HS-5 (cell line): ENCODE measurements at places on chromosomes 13 and 19.
A peak's percentile ranks its signal among the peaks of the same experiment; 100 is the strongest.

GRCh38 chr13:39599012-39599411 is 4.0 kb downstream of the LHFPL6 start:
- no peak for DNase-seq

- no peak for DNase-seq
These were observed 5.6 kb downstream of the SNRPA start for GRCh38 chr19:40756502-40757110.

- no peak for DNase-seq
These were observed 19.1 kb downstream of the ZNF264 start for GRCh38 chr19:57210381-57210780.

GRCh38 chr13:72645521-72645920 is 81.9 kb downstream of the MZT1 start:
- no peak for DNase-seq

GRCh38 chr19:48152551-48152950 is 17.6 kb downstream of the LIG1 start:
- peak; percentile 29 for DNase-seq

DNA sequence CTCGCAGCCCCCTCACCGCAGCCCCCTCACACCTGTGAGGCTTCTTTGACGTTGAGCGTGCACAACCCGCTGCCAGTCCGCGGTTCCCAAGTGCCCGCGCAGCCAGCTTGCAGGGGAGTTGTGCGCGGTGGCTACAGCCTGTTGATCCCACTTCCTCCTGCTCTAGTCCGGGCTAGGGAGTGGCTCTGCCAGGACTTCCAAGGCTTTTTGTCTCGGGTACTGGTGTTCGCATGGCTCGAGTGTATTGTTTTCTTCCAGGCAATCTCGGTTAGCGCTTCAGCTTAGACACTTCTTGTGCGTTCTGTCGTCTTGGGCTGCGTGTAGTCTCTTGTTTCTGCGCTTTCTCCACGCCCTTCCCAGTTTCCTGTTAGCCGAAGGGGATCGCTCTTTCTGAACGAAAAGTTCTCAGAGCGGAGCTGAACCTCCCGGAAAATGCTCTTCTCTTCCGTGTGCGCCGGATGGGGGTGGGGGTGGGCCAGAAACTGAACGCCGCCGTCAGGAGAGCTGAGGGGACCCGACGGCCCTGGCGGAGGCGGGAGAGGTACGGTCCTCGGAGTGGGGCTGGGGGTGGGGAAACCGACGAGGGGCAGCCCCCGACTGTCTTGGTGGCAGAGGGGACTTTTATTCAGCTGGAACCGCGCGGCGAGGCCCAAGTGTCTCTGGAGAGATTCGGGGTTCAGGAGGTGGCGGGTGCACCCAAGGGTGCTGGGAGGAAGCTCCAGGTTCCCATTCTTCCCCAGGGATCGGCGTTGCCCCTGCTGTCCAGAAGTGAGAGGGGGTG is 697 bp upstream of the DGKH start:
- DNase-seq: no peak

- DNase-seq: no peak
These were observed 1.8 kb upstream of the NCCRP1 start for GRCh38 chr19:39194832-39195542.

- no peak for DNase-seq
These were observed 31.3 kb upstream of the ZMYM2 start for GRCh38 chr13:19927117-19927748.

GRCh38 chr13:65926750-65927171 is 1303.4 kb downstream of the PCDH9 start:
- no peak for DNase-seq

DNA sequence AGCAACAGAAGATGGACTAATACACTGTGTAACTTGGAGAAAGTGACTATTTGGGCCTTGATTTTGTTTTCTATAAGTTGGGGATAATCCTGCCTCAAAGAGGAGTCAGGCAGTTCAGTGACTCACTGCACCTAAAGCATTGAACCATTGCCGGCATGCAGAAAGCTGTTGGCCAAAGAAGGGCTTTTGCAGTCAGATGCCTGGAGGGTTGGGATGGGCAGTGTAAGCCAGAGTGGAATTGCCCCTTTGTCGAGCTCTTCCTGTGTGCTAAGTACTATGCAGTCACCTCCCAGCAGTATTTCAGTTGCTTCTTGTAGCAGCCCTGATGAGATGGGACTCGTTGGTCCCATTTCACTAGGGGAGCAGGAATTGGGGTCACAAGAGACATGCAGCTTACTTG is 11.1 kb downstream of the ZNF473 start:
- DNase-seq: no peak

DNA sequence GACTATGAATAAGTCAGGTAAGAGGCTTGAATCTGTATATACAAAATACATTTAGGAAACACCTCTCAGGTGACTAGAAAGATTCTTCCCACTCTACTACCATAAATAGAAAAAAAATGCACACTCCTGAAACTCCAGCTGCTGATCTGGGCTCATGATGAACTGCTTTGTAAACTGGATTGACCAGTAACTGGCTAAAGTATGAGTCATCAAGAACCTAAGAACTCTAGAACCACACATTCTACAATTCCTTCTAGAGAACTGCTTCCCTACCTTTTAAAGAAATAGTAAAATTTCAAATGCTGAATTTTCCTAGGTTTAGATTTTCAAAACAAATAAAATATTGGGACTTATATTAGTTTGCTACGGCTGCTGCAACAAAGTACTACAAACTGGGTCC is 55.2 kb downstream of the ELF1 start:
- no peak for DNase-seq

DNA sequence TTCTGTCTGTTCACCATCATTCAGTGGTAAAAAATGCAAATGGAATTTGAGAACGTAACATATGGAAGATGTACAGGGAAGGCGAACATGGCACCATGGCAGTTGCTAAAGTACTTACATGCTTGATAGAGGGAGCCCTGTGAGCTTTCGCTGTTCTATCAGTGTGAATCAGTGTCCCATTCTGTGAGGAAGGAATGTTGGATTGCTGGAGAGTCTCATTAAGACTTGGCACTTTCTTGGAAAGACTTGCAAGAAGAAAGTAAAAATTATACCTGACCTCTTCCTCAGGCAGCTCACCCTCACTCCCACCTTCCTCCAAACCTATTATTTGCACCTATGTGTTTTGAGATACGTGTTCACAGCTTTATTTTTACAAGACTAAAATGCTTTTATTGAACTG is 43.5 kb downstream of the FREM2 start:
- DNase-seq: no peak

- no peak for DNase-seq
These were observed 1016.9 kb downstream of the UQCRFS1 start for GRCh38 chr19:28196101-28196500.

DNA sequence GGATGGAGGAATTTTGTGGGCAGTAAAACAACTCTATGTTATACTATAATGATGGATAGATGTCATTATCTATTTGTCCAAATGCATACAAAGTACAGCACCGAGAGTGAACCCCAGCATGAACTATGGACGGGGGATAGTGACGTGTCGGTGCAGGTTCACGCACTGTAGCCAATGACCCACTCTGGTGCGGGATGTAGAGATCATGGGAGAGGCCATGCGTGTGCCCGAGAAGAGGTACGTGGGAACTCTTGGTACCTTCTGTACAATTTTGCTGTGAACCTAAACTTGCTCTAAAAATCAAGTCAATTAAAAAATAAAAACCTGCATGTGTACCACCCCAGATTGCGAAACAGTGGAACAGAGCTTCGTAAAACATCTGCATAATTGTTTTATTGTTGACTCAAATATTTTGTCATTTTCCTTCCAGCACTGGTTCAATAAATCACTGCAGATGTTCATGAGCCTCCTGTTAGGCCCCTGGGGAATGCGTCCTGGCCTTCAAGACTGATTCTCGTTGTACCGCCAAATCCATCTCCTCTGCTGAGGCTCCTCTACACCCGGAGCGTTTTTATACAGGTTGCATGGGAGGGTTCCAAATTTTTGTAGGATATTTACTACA is 30.9 kb downstream of the COL4A1 start:
- DNase-seq: no peak

DNA sequence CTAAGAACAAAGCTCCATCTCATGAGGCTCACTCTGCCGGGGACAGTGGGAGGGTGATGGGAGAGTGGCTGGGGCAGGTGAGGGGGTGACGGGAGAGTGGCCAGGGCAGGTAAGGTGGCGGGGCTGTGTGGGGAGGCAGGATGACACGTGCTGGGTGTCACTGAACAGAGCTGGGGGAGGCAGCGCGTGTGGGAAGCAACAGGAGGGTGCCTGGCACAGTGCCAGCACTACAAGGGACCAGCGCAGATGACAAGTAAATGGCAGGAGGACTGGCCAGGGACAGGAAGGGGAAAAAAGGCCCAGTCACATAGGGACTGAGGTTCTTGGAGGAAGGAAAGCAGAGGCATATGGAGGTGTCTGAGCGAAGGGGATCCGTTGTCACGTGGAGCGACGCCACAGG is 129.9 kb downstream of the RNF17 start:
- no peak for DNase-seq

DNA sequence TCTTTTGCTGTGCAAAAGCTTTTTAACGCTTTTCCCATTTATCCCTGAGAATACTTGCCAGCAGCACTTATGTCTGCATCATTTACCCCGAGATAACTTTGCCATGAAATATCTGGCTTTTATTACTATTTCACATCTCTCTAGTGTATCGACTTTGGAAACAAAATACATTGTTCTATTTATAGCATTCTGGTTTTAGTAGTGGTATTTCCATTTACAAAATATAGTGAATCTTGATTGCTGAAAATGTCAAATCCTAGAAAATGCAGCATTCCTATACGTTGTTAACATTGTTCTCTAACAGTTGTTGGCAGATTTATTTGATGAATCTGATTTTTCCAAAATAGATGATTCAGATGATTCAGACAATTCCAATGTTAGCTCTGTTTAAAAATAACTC is 189.3 kb upstream of the SPRY2 start:
- DNase-seq: no peak

DNA sequence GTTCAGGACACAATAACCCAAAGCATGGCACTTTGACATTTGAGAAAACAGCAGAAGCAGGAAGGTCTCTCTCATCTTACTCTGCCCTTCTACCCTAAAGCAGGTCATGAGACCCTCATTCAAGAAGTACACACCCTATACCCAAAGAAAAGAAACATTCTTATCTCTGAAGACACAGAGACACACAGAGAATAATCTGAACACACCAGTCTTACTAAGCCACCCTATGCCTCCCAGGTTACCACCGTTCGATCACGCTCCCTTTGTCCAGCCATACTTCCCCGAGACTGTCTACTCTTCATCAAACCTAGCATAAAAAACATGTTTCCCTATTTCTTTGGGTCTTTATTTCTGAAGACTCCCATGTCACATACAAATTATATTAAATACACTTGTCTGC is 66.5 kb upstream of the ANKRD10 start:
- DNase-seq: no peak

DNA sequence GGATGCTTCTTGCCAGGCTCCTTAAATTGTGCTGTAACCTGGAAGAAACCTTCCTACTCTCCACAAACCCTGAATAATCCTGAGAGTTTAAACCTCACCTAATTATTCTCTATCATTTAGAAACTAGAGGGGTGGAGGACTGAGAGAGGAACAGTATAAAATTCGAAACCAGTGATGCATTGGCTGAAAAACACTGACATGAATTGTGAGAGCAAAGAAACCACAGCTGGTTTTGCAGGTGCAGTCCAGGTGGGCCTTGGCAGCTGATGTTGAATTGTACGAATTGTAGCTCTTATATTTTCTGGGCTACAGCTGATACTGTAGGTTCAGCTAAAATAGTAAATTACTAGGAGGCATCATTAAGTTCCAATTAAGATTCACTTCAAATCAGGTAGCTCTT is 227.0 kb upstream of the SLITRK5 start:
- no peak for DNase-seq

DNA sequence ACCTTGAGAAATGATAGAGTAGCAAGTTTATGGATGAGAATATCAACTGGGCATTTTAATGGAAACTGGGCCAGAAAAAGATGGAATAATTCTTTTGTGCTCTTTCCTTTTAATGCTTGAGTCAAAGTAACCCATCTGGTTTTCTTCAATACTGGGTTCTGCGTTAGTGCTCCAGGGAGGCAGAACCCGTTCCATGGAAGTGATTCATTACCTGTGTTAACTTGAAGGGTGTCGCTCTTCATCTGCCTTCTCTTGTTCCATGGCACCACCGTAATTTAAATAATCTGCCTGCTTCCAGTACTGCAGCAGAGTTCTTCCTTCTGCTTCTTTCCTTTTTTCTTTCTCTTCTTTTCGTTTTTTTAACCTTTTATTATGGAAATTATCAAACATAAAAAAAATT is 14.7 kb upstream of the USP12 start:
- no peak for DNase-seq

GRCh38 chr19:307111-307531 is 15.9 kb upstream of the PLPP2 start:
- no peak for DNase-seq

GRCh38 chr19:7808108-7808507 is 21.9 kb upstream of the EVI5L start:
- DNase-seq: no peak

GRCh38 chr13:78168981-78169380 is 250.3 kb upstream of the EDNRB start:
- no peak for DNase-seq

GRCh38 chr13:113763254-113763653 is 4.2 kb downstream of the TMEM255B start:
- no peak for DNase-seq

- no peak for DNase-seq
These were observed 2.5 kb downstream of the KRTDAP start for GRCh38 chr19:35487656-35488182.

DNA sequence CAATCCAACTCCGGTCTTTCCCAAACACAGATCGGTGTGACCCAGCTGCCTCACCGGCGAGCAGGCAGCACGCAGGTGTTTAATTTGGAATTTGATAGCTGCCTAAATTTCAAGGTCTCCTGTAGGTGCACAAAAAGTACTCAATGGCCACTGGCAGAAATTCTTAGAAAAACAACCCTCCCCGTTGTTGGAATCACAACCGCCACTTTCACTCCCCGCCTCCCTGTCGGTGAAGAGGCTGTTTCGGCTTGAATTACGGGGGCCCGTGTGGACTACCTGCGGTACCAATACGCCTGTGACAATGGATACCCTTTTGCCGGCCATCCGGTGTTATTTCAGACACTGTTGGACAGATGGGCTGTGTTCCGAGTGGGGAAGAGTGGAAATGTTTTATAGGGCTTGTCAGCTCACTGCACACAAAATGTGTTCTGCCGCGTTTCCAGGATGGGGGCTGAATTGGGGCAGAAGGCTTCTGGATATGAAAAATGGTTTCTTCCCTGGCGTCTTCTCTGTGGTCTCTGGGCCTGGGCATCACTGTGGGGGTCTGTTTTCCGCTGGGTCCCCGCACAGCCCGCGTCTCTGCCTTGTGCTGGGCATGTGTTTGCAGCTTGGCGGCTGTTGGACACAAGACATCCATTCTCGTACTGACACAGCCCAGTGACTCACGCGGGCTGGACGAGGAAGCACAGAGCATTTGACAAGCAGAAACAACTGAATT is 45.4 kb downstream of the ZIC5 start:
- no peak for DNase-seq

GRCh38 chr19:14474827-14475226 is 327 bp downstream of the PTGER1 start:
- no peak for DNase-seq

- DNase-seq: no peak
These were observed 114.4 kb downstream of the ZDHHC20 start for GRCh38 chr13:21344662-21345176.

DNA sequence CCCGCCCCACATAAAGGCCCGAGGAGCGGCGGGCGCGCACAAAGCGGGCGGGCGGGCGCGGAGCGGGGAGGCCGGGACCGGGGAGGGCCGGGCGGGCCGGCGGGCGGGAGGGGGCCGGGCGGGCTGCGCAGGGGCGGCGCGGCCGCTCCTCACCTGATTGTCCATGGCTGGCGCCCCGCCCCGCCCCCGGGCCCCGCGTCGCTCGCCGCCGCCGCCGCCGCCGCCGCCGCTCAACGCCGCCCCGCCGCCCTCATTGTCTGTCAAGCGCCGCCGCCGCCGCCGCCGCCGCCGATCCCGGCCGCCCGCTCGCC is 200 bp downstream of the MLLT1 start:
- no peak for DNase-seq
